ENCODE measurements at places on chromosomes 1 and 21. TPM values are rescaled to one million over a fixed set of nuclear protein-coding genes. Genes with fewer than 3 reads are reported as not detected.

DNA sequence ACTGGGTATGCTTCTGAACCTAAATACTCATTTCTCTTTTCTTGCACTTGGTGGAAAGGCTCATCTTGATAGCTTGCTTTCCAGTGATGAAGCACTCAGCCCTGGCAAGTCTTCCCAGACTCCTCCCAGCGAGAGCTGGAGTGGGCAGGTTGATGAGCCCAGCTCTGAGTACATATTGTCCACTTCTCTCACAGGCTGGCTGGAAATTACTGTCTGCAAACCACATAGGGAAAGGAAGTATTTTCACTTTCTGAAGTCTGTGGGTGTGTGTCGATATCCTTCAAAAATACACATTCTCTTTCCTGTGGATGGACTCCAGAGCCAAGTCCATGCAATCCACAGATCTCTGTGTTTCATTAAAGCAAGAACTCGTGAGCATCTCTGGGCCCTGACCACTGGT, 38.7 kb upstream of the CNTN2 start:
- H3K36me3 ChIP-seq: no peaks in the 10 kb centered on the region
- H3K4me1 ChIP-seq: no peaks in the 10 kb centered on the region
- no peak overlapping the region for H3K27ac ChIP-seq
- no peaks in the 10 kb centered on the region for H3K27me3 ChIP-seq
- H3K4me3 ChIP-seq: no peak overlapping the region
- no peak for DNase-seq

DNA sequence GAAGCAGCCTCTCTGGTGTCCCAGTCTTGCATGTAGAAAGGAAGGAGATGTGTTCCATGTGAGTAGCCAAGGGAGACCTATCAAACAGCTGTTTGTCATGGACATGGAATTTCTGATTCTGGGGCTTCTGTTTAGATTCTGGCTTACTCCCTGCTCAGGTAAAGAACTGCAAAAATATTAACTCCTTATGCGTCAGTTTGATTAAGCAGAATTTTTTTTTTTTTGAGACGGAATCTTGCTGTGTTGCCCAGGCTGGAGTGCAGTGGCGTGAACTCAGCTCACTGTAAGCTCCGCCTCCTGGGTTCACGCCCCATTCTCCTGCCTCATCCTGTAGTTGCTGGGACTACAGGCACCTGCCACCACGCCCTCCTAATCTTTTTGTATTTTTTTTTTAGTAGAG, 6.8 kb downstream of the ARV1 start:
- no peaks in the 10 kb centered on the region for H3K36me3 ChIP-seq
- DNase-seq: no peak
- no peaks in the 10 kb centered on the region for H3K27me3 ChIP-seq
- no peaks in the 10 kb centered on the region for H3K4me1 ChIP-seq
- no peak overlapping the region for H3K4me3 ChIP-seq
- H3K27ac ChIP-seq: peak overlapping the region; percentile 19

The GBP6 gene
- total RNA-seq: 0.31 TPM

DNA sequence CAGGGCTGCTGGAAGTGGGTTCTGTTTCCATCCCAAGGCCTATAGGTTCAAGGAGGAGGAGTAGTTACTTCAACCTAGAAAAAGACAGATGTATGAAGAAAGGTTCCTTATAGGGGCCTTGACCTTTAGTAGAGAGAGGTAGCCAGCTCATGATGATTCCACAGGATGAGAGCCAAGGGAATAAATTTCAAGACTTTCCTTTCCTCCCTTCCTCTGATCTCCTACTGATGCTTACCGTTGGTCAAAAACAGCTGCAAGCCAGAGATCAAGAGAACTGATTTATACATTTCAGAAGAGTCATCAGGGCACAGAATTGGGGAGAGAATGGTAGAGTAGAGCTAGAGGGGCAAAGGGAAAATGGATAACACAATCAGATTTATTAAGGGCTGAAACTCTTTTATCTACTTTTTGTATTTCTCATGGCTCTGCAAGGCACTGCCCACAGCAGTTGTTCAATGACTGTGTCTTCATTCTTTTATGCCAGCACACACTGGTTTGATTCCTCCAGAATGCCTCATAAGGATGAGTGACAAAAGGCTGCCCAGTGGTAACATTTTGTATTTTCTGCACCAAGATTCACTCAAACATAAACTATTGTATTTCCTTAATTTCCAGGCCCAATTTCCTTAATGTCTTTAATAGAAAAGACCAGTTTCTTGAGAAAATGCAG, 37.4 kb downstream of the AK5 start:
- no peaks in the 10 kb centered on the region for H3K27me3 ChIP-seq
- H3K27ac ChIP-seq: no peak overlapping the region
- no peak for DNase-seq
- H3K4me3 ChIP-seq: no peak overlapping the region
- no peaks in the 10 kb centered on the region for H3K36me3 ChIP-seq
- no peaks in the 10 kb centered on the region for H3K4me1 ChIP-seq

The HAO2 gene
- not detected for total RNA-seq

- no peak overlapping the region for H3K27ac ChIP-seq
- no peak overlapping the region for H3K4me3 ChIP-seq
- no peaks in the 10 kb centered on the region for H3K27me3 ChIP-seq
- no peak for DNase-seq
These were observed 132.1 kb downstream of the ETS2 start for GRCh38 chr21:38937844-38938243.

- DNase-seq: no peak
- no peak overlapping the region for H3K27ac ChIP-seq
- H3K4me1 ChIP-seq: no peaks in the 10 kb centered on the region
- no peak overlapping the region for H3K4me3 ChIP-seq
- no peaks in the 10 kb centered on the region for H3K36me3 ChIP-seq
These were observed 18.8 kb downstream of the PODN start for GRCh38 chr1:53080769-53081168.

The JAM2 gene
- total RNA-seq: 8.9 TPM

The PDPN gene
- 50.8 TPM for total RNA-seq

DNA sequence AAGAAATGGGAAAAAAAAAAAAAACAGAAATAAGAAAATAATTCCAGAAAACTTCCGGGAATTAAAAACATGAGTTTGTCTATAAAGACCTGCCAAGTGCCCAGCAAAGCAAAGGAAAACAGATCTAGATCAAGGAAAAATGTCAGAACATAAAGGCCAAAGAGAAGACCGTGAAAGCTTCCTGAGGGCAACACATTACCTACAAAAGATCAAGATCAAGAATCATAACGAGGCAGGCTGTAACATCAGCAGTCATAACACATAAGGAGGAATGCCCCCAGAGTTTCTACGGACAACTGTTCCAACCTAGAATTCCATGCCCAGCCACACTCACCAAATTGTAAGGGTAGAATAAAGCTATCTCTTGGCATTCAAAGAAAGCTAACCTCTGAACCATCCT, 3.8 kb downstream of the CCSAP start:
- H3K4me1 ChIP-seq: peaks cover 5% of the 10 kb centered on the region
- H3K27ac ChIP-seq: no peak overlapping the region
- no peaks in the 10 kb centered on the region for H3K36me3 ChIP-seq
- H3K4me3 ChIP-seq: no peak overlapping the region
- H3K27me3 ChIP-seq: no peaks in the 10 kb centered on the region

GRCh38 chr1:110752941-110753725, 78.4 kb upstream of the KCNA3 start:
- no peak overlapping the region for H3K27ac ChIP-seq
- DNase-seq: peak; percentile 38
- no peaks in the 10 kb centered on the region for H3K4me1 ChIP-seq
- no peaks in the 10 kb centered on the region for H3K27me3 ChIP-seq
- H3K4me3 ChIP-seq: no peak overlapping the region
- no peaks in the 10 kb centered on the region for H3K36me3 ChIP-seq

The NBPF6 gene
- not detected for total RNA-seq

- no peak for DNase-seq
- no peak overlapping the region for H3K4me3 ChIP-seq
- H3K36me3 ChIP-seq: no peaks in the 10 kb centered on the region
These were observed 472.4 kb downstream of the SMYD3 start for GRCh38 chr1:246034630-246035029.

Data from upper lobe of left lung (tissue), 6 donors.